ENCODE measurements at places on chromosomes 2 and 18.

- no peak for DNase-seq
Measured at GRCh38 chr2:174157053-174157452, 91.3 kb downstream of the OLA1 start.

- no peak for DNase-seq
Measured at GRCh38 chr2:128554151-128554769, 235.6 kb upstream of the HS6ST1 start.

GRCh38 chr2:29108225-29108624, 7.0 kb upstream of the CLIP4 start:
- DNase-seq: no peak

DNA sequence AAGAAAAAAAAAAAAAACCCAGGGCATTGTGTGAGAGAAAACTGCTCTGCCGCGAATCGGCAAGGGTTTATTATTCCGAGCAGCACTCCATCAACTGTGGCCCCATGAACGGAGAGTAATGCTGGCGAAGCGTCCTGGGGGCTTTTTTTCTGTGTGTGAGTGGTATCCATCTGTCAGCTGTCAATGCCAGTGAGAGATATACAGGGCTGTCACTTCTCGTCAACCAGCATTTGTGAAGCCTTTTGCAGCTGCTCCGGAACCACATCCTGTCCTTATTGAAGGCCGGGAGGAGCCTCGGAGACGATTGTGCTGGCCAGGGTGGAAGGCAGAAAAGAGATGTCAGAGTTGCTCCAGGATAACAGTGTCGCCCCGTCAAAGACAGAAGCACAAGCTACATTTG, 356.9 kb upstream of the SMIM21 start:
- no peak for DNase-seq
